CD4-positive, CD25-positive, alpha-beta regulatory T cell (primary cell): ENCODE measurements at places on chromosomes 12 and 14. TPM values are rescaled to one million over a fixed set of nuclear protein-coding genes. Genes with fewer than 3 reads are reported as not detected.

RIMBP2 gene
- not detected for total RNA-seq

RTL1 gene
- total RNA-seq, result not detected

DAO gene
- not detected for total RNA-seq

GNB3 gene
- total RNA-seq, result not detected

KRT8 gene
- not detected for total RNA-seq

MCRS1 gene
- 72.8 TPM for total RNA-seq

MYH6 gene
- not detected for total RNA-seq

OR4E1 gene
- not detected for total RNA-seq

ALDH1L2 gene
- not detected for total RNA-seq

AGAP2 gene
- total RNA-seq, result 60.3 TPM

SERPINA12 gene
- total RNA-seq, result not detected

SPX gene
- 0.76 TPM for total RNA-seq

PIWIL1 gene
- total RNA-seq, result not detected

BIN2 gene
- total RNA-seq, result 273 TPM

CPSF6 gene
- total RNA-seq, result 88.3 TPM

HOXC5 gene
- total RNA-seq, result not detected

CLEC4E gene
- total RNA-seq, result not detected

KRT5 gene
- not detected for total RNA-seq

TAS2R8 gene
- not detected for total RNA-seq

SLC2A14 gene
- total RNA-seq, result 0.25 TPM

TAS2R13 gene
- total RNA-seq, result 1.4 TPM

ADSS1 gene
- 1.9 TPM for total RNA-seq

KRT3 gene
- total RNA-seq, result not detected

AHNAK2 gene
- total RNA-seq, result not detected

KSR2 gene
- 0.20 TPM for total RNA-seq

ENO2 gene
- total RNA-seq, result 88.2 TPM

TAS2R50 gene
- 1.6 TPM for total RNA-seq

KRT78 gene
- total RNA-seq, result not detected

RD3L gene
- not detected for total RNA-seq

GLTP gene
- 31.1 TPM for total RNA-seq

SYNE3 gene
- total RNA-seq, result 71.7 TPM

SIX4 gene
- total RNA-seq, result not detected

AMDHD1 gene
- 0.67 TPM for total RNA-seq

FBXO21 gene
- 61.0 TPM for total RNA-seq

GLT1D1 gene
- total RNA-seq, result not detected

TAS2R7 gene
- not detected for total RNA-seq

CCDC196 gene
- total RNA-seq, result not detected

CPNE8 gene
- total RNA-seq, result 10.3 TPM

RIN3 gene
- total RNA-seq, result 120 TPM

DHRS2 gene
- total RNA-seq, result not detected

CEP290 gene
- total RNA-seq, result 16.7 TPM

PLBD1 gene
- not detected for total RNA-seq

SLC6A12 gene
- not detected for total RNA-seq

KRT81 gene
- total RNA-seq, result not detected

CLEC1A gene
- not detected for total RNA-seq

SIX6 gene
- not detected for total RNA-seq
